ENCODE measurements at places on chromosomes 3 and 15. TPM values are rescaled to one million over a fixed set of nuclear protein-coding genes. Genes with fewer than 3 reads are reported as not detected.

ERICH6 gene
- total RNA-seq: 0.28 TPM

DNA sequence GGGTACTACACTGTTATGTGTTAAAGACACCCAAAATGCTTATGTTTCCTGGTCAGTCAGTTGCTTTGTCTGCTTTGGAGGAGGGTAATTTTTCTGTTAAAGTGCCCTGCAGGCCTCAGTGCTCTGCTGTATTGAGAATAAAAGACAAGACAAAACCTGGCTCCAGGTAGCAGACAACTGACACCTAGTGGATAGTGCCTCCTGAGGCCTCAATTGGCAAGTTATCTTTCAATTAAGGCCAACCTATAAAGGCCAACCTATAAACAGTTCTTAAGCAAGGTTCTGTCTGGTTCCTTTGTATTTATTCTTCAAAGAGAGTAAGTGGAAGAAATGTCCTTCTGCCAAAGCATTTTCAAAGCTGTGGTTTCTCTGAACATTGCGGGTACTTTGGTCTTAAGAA, 773.8 kb downstream of the MECOM start:
- DNase-seq: no peak

DNA sequence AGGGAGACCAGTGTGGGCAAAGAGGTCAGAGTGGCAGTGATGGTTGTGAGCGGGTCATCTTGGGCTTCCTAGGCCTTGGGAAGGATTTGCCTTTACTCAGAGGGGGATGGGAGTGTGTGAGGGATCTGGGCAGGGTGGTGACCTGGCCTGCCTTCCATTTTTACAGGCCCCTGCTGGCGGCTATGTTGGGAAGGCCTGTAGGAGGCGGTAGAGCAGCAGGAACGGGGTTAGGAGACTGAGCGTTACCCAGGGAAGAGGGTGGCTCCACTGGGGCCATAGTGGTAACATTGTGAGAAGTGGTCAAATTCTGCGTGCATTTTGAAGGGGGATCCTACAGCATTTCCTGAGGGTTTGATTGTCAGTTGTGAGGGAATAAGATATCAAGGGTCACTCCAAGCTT, 307.3 kb upstream of the CTDSPL start:
- DNase-seq: no peak

DNA sequence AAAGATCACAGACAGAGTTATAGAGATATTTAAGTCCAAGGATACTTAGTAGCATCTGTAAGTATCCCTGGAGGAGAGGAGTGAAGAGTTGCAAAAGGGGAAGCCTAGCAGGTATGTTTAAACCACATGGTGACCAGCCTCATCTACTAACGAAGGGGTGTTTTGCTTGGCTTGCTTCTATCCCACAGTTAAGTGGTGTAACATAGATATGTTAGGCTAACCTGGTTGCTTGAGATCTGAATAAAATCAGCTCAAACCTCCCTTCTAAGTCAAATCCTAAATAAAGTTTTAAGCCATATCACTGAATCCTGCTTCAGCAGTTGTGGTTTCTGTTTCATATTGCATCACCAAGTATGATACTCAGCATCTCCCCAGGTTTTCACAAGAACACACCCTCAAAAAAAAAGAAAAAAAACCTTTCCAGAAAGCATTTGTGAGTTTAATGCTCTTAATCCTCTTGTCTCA, 880.2 kb downstream of the ROBO1 start:
- DNase-seq: no peak

DNA sequence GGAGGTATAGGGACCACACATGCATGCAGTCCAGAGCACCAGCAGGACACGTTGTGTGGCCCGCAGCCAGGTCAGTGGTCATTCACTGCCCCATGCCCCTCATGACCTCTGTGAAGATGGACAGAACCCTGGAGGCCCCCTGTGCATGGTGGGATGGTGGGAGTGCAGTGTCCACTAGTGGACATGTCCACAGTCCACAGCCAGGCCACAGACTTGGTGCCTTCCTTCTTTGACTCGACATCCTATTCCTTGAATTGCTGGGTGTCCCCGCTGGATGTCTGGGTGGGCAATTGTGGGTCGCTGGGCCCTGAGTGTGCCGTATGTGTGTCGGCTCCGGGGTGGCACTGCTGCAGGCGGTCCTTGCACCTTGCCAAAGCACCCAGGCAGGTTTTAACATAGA, 35.7 kb downstream of the KLF15 start:
- DNase-seq: no peak
